SHP77 treated with DMSO at 0.1 percent for 48 hours (cell line): ENCODE measurements at places on chromosomes 5 and 9.

GRCh38 chr9:133951265-133951664, 40.9 kb downstream of the VAV2 start:
- DNase-seq, result no peak

DNA sequence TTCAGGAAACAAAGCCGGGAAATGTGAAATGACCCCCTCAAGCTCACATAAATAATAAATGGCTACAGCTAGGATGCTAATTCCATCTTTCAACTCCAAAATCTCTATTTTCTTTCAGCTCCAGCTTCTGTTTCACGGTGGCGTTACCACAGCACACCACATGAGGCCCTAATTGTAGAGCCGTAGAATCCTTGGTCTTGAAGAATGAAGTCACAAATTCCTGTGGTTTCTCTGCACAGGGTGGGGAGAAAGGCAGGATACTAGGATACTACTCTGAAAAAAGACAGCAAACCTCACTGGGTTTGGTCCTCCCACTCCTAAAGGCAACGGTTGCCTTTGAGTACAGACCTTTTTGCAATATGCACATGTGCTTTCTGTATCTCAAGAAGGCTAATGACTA, 13.9 kb upstream of the RARS1 start:
- DNase-seq, result no peak

GRCh38 chr9:122767817-122768216, 20.9 kb upstream of the OR5C1 start:
- DNase-seq, result no peak

DNA sequence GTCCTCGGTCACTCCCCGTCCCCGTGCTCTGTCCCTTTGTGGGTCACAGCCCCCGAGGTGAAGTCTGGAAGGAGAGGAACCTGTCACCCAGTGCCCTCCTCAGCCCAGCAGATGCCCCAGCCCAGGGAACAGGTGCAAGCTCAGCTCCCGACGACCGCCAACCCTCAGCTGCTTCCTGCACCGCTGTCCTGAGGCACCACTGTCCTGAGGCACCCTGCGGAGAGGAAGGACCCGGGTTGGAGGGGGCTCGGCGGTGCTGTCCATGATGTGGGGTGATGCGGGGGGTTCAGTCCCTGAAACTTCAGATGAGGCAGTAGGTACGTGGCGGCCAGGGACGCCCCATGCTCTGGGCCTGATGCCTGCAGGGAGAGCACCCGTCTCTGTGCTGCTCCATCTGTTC, 81.4 kb downstream of the COL5A1 start:
- DNase-seq, result no peak

- DNase-seq, result no peak
Observed at GRCh38 chr5:50717651-50718050, 51.2 kb downstream of the PARP8 start.

GRCh38 chr9:95778957-95779356, 96.5 kb upstream of the ERCC6L2 start:
- no peak for DNase-seq

GRCh38 chr5:142772446-142773293, 2.5 kb downstream of the ARHGAP26 start:
- no peak for DNase-seq

GRCh38 chr5:34692786-34693185, 36.7 kb downstream of the RAI14 start:
- no peak for DNase-seq

DNA sequence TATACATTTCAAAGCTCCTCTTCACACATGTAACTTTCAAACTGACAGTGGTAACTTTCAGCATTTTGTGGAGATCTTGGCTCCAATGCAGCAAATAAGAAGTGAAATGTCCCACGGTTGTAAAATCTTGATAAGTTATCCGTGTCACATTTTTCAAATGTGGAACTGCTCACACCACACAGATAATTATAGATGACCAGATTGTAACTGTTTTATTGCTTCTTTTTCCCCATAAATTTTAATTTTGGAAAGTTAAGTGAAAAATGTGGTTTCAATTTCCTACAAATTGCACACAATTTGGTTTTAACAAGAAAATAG, 347.1 kb downstream of the EBF1 start:
- no peak for DNase-seq

GRCh38 chr9:29241320-29241719, 1668.0 kb upstream of the C9orf72 start:
- DNase-seq, result no peak

DNA sequence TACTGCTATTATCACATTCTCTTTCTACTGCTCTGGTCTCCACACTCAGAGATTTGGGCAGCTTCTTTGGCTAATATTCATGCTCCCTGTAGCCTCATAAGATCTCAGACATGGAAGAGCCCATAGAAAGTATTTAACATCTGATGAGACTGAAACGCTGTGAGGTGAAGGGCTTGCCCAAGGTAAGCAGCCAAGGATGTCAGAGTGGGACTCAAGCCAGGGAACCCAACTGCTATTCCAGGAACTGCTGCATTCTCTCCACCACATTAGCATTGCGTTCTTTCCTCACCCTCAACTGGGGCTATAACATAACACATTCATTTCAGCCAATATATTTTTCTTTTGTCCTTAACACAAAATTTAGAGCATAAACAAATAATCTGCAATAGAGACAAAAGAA, 3.8 kb downstream of the ADRB2 start:
- no peak for DNase-seq

DNA sequence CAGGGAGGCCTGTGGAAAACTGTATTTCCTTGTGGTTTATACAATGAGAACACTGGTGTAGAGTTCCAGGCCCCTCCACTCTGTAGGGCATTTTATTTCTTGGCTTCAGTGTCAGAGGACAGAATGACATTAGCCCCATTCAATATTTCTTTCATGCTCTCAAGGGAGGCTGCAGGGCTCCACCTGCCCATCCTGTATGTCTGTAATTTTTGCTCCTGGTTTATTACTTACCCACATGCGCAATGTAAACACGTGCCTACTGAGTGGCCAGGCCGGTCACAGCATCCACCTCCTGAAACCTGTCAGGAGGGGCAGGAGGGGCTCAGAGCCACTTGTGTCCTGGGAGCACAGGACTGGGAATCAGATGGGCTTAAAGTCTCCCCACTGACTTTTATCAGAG, 82.4 kb downstream of the GADD45G start:
- peak; percentile 77 for DNase-seq

DNA sequence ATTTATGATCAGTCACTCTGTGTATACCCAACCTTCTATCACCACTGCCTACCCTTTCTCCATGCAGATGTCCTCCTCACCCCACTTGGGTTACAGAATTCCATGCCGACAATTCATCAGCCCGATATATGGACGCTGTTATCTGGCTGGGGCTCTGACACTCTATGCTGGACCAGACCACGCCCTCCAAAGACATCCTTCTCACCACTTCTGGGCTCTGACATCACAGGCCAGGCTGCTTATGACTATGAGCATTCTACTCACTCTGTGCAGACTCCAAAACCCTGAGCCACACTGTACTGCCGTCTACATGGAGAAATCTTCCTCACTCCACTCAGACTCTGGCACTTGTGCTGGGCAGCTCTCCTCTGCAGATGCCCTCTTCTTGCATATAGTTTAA, 7.6 kb upstream of the AK3 start:
- DNase-seq, result no peak

DNA sequence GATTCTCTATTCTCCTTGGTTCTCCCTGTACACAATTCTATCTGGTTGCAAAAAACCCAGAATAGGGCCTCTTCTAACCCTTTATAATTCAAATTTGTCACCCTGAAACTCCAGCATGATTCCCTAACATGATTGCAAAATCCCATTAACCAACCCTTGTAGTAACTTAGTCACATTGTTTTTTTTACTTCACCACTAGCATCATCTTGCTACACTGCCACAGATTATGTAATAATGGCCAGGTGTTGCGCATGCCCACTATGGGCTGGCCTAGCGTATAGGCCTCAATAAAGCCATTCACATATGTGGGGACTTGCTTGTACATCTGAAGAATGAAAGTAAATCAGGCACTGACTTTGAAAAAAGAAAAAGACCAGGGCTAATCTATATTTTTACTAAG, 25.7 kb downstream of the FAM170A start:
- DNase-seq, result no peak

DNA sequence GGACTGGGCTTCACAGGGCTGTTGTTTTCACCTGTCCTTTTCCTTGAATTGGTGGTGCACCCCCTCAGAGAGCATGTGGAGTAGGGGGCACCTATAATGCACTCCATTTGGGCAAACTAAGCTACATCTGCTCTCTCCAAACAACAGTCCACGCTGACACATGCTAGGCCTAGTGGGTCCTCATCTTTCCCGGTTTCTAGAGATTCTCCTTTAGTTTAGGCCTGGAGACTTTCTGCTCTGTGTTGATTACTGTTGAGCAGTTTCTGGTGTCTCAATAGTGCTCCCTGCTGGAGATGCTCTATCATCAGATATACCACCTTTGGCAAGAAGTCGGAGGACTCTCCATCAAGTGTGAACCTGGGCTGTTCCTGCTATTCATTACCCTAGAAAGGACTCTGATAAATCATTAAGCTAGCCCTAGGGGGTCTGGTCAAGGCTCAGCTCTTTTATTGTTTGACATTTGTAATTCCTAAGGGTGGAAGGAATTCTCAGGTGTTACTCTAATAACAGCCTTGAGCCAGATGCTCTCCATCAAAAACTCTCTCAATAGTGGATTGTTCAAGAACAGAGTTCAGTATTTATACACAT, 64.0 kb upstream of the FYB1 start:
- peak; percentile 49 for DNase-seq

- DNase-seq, result no peak
Observed at GRCh38 chr5:169706758-169707450, 69.8 kb downstream of the DOCK2 start.

- no peak for DNase-seq
Observed at GRCh38 chr9:114424126-114424525, 36.3 kb upstream of the AKNA start.

- no peak for DNase-seq
Observed at GRCh38 chr5:101806410-101806809, 489.7 kb downstream of the SLCO4C1 start.

- no peak for DNase-seq
Observed at GRCh38 chr9:94933511-94933828, 207.0 kb downstream of the AOPEP start.

DNA sequence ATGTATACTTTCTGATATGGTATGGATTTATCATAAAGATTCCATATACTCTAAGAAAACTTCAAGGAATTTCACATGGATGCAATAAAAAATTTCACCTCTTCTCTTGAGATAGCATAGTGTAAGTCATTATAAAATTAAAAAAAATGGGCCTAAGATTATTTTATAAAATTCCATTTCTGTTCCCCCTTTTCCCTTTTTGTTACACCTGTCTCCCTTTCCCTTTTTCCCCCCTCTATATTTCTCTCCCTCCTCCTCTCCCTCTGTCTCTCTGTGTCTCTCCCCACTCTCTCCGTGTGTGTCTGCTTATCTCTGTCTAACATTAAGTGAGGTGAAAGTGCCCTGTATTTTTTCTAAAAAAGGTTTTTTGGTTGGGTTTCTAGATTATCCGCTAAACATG, 180.2 kb downstream of the NIPBL start:
- DNase-seq, result no peak

- DNase-seq, result no peak
Observed at GRCh38 chr5:78504704-78505677, 143.6 kb downstream of the LHFPL2 start.

DNA sequence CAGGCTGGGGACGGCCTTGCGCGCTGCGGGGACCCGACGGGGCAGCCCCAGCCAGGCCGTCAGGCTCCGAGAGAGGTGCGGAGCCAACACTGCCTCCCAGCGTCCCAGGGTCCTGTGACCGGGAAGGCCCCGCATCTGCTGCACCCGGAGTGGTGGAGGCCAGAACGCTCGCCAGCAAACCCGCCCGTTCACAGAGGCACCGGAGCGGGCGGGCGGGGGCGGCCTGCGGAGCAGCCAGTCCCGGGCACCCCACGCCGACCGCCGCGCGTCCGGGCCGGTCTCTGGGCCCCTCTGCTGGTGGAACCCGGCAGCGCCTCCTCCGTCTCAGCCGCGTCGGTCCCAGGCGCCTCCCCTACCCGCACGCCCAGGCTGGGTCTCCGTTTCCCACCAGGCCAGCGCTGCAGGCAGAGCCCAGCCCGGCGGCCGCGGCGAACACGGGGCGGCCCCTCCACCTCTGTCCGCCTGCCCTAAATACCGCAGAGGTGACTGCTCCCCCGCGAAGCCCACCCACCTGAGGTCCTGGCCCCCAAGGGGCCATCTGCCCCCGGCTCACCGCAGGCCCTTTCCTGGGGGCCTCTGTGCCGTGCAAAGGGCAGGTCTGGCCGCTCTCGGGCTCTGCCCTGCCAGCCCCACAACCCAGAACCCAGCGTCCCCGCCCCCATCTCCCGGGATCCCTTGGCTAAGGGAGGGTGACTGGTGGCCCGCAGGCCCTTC, 15.9 kb downstream of the EXD3 start:
- no peak for DNase-seq

DNA sequence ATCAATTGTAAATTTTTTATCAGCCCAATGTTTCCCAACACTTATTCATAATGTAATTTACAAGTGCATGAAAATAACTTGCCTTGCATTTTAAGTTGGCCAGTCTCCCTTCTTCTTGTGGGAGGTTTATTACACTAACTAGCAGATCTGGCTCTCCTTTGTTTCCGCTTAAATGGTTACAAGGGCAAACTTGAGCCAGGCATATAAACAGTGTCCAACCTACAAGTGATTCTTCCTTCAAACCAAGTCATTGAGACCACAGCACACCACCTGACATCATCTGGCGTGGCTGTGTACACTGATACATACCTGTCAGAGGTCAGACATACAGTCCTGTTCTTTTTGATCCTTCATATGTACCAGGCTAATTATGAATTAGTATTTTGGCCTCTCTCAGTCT, 80.1 kb downstream of the ALDH1A1 start:
- DNase-seq, result no peak

DNA sequence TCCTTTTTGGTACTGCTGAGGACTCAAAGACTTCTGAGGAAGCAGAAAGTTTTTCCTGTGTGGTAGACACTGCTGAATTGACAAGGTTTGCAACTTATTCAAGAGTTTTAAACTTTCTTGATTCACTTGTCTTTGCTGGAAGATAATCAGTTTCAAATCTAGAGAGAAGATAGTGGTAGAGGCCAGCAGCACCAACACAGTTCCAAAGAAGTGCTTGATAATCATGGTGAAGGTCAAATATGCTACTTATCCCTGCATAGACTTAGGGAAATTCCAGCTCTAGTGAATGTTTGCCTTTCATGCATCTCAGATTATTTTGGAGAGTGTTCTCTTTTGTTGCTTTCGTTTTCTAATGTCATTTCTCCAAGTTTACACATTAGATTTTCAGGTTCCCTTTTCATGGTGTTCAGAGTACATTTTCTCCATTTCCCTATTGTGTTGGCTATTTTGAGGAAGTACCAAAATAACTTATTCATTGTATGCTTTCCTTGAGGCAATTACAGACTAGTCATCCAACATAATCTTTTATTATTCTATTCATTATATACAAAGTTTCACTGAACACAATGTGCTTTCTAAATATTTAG, 550 bp downstream of the IFNE start:
- no peak for DNase-seq
